Activated CD8-positive, alpha-beta memory T cell treated with anti-CD3 and anti-CD28 coated beads, Interleukin-2, amount 50 U/mL, for 4 hours (primary cell): ENCODE measurements at places on chromosomes 2 and 18.

DNA sequence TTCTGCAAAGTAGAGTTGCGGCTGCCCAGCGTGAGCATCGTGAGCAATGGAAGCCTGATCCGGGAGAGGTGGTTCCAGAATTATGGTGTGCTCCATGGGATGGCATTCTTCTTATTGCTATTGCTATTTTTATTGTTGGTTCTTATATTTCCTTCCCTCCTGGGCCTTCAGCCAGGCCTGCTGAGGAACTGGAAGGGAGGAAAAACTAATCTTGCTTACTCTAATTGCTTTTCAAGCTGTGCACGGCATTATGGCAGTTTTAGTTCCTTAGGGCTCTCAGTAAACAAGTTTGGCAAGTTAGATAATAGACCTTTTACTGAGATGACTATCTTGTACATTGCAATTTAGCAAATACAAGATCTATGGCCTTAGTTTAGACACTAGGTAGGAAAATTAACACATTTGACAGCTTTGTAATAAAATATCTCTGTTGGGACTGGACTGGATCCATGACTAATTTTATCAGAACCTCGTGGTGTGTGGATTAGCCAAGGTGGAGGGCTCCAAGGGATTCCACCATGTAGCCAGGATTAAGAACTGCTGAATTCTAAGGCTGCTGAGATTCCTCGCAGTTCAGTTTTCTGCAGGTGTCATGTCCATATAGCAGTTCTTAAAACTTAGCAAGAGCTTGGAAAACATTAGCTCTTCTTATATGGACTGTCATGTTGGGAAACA is 6.0 kb downstream of the RSAD2 start:
- DNase-seq = no peak

GRCh38 chr18:57749604-57749970 is 53.5 kb downstream of the ATP8B1 start:
- DNase-seq = no peak

DNA sequence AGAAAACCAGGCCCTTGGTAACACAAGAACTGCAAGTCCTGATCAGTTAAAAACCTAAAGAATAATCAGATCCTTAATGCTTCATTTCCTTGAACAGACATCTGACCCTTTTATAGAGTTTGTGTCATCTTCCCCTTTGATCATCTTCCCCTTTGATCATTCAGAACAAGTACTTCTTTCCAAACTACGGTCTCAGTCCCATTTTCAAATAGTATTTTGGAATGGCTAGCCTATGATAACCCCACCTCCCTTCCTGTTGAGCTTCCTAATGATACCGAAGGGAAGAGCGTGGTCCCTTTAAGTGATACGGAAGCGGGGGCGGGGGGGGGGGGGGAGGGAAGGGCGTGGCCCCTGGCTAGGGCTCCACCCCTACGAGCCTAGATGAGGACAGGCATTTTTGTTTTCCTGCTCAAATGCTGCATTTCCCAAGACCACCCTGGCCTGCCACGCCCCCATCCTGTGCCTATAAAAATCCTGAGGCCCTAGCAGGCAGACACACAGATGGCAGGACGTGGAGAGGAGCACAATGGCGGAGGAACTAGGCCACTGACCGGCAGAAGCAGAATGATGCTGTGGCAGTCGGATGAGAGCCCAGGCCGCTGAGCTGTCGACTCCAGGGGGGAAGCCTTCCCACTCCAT is 24.1 kb upstream of the CHRNA1 start:
- DNase-seq = no peak

DNA sequence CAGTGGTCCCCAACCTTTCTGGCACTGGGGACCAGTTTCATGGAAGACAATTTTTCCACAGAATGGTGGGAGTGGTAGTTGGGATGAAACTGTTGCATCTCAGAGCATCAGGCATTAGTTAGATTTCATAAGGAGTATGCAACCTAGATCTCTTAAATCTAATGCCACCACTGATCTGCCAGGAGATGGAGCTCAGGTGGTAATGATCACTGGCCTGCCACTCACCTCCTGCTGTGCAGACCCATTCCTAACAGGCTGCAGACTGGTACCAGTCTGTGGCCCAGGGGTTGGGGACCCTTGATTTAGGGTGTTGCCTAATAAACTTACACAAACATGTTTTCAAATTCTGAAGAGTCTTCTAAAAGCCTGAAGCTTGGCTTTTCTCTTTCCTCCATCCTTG is 261.3 kb downstream of the CDH19 start:
- no peak for DNase-seq

DNA sequence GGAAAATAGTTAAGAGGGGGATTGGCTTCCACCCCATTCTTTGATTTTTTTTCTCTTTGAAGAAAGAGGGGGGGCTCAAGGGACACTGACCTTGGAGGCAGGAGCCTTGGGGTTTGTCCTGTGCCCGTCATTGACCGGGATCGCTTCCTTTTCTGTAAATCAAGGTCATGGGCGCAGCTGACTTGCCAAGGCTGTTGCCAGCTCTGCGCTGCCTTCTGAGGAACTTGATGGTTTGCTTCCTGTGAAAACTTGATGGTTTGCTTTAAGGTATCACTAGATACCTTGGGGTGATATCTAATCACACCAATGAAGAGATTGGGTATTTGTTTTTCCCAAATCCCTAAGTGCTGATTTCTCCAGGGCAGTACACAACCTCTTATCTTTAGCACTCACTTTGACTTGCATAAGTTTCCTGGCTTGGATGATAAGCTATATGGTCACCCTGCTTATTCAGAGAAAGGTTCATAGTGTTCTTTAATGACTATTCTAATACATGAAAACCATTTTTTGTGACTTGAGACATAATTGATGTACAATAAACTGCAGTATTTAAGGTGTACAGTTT is 56.0 kb downstream of the DGKD start:
- no peak for DNase-seq
